Fibroblast of lung (primary cell): ENCODE measurements at places on chromosomes 5 and 9. TPM values are rescaled to one million over a fixed set of nuclear protein-coding genes. Genes with fewer than 3 reads are reported as not detected.

Gene CXCL14
- total RNA-seq: 0.17 and 0.26 TPM in 2 replicates

Gene RASEF
- 0.51 and 1.2 TPM in 2 replicates for total RNA-seq

Gene TMEM215
- total RNA-seq: not detected in 2 replicates

Gene NOTCH1
- 10.9 and 12.1 TPM in 2 replicates for total RNA-seq

Gene NAA35
- 13.4 and 20.5 TPM in 2 replicates for total RNA-seq
